ENCODE measurements at places on chromosomes 5 and 9. TPM values are rescaled to one million over a fixed set of nuclear protein-coding genes. Genes with fewer than 3 reads are reported as not detected.
A peak's percentile ranks its signal among the peaks of the same experiment; 100 is the strongest.

GRCh38 chr5:176418251-176418650 lies 1.9 kb upstream of the CLTB start:
- DNase-seq, result no peak

The KIAA1958 gene
- 3.8 TPM for polyA plus RNA-seq

DNA sequence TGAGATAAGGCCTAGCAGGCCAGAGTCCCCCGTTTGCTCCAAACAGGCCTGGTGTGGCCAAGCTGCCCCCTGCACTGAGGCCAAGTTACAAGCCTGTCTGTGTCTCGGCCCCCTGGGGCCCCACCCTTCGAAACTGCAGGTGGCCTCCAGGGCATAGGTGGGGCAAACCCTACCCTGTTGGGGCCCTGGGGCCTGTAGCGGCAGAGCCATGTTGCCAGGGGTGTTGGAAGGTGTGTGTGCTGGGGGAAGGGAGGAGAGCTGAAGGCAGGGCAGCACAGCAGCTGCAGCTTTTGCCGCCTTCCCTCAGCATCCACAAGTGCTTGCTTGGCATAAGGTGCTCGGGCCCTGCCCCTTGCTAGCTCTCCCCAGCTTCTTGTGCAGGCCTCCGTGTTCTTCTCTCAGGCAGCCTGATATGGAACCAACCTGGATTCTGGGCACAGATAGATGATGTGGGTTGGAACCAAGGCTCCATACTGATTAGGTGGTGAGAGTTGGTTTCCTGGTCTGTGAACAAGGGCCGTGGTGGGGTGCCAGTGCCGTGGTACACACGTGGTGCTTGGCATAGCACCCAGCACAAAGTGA lies 12.7 kb downstream of the IRF1 start:
- no peak for DNase-seq

The SLC1A3 gene
- polyA plus RNA-seq, result 23.2 TPM

DNA sequence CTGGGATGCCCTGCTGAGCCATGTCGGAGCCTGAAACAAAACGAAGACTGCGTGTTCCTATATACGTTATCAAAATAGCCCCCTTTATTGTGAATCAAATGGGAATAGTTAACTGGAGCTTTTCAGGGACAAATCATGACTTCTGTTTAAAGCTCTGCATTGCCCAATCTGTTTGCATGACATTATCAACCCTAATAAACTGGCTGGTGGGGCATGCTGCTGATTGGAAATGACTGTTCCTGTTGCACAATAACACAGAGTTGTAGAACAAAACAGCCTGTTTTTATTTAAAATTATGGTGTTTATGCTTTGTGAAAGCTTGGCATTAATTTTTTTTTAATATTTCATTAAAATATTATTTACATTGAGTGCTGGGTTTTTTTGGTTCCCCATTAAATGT lies 215.5 kb downstream of the TMEM167A start:
- DNase-seq, result no peak

DNA sequence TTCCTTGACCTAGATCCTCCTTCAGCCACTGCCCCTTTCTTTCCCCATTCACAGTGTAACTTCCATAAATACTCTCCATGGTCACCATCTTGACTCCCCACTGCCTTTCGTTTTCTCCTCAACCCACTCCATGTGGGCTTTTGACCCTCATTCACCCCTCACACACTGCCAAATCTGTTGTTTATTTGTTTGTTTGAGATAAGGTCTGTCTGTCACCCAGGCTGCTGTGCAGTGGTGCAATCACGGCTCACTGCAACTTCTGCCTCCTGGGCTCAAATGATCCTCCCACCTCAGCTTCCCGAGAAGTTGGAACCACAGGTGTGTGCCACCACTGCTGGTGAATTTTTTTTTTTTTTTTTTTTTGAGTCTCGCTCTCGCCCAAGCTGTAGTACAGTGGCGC lies 162.9 kb downstream of the FGF1 start:
- no peak for DNase-seq

DNA sequence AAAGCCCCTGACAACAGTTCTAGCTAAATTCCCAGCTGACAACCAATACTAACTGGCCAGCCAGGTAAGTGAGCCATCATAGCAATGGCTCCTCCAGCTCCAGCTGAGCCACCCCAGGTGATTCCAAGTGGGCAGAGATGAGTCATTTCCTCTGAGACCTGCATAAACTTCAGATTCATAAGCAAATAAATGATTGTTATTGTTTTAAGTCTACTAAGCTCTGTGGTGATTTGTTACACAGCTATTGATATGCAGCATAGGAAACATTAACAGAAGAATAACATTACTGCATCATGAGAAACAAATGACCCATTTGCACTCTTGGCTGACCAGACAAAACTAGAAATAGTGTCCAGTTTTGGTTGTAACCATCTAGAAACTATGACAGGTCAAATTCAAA lies 60.3 kb downstream of the TTC39B start:
- no peak for DNase-seq

- DNase-seq, result no peak
Measured at GRCh38 chr5:118156181-118156580, 832.2 kb downstream of the DTWD2 start.

GRCh38 chr9:131844745-131845118 lies 104.9 kb upstream of the RAPGEF1 start:
- DNase-seq, result no peak

The BHMT gene
- not detected for polyA plus RNA-seq

DNA sequence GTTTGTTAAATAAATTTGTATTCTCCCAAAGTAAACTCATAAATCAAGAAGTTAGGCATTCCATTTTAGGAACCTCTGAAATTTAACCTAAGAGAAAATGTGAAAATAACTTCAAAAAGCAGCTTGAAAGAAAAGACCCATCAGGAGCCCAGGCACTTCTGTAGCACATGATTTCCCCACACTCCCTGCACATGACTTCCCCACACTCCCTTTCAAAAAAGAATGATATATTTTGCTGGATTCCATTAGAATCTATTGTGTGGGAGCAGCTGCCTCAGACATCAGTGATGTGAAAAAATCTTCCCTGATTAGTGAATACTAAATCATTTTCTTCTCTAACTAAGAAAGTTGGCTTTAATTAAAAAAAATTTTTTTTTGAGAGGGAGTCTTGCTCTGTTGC lies 83.3 kb downstream of the GLDC start:
- DNase-seq, result no peak

The CDKN2B-AS1 gene
- 0.26 TPM for polyA plus RNA-seq

DNA sequence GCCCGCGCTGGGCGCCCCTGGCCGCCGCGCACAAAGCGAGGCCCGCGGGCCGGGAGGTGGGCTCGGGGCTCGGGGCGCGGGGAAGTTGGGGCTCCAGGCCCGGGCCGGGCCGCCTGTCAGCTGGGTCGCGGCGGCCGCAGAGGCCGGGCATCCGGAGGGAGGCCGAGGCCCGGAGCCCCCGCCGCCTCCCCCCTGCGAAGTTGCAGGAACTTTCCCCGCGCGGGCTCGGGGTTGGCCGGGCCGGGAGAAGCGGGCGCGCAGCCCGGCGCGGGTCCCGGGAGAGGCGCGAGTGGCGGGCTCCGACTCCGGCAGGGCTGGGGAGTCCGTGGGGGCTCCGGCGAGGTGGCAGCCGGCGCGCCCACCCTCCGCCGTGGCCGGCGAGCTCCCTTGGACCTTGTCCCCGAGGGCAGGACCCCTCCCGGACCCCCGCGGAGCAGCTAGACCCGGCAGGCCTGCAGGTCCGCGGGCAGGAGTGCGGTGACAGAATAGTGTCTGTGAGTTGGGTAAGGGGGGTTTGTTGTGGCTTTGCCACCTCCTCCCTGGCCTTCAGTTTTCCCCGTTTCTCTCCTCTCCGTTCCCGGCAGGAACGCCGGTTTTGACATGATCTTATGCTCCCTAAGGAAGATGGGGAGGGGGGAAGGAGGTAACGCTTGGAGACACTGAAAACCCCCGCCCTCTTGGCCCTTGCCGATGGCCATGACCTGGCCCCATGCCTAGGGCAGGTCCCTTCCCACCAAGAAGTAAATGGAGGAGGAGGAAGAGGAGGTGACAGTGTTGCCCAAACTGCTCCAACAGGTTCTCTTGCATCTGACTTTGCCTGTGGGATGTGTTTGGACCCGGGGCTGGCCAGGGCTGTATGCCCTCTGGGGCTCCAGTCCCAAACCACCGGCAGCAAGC lies 942 bp downstream of the PHF2 start:
- peak; percentile 50 for DNase-seq

DNA sequence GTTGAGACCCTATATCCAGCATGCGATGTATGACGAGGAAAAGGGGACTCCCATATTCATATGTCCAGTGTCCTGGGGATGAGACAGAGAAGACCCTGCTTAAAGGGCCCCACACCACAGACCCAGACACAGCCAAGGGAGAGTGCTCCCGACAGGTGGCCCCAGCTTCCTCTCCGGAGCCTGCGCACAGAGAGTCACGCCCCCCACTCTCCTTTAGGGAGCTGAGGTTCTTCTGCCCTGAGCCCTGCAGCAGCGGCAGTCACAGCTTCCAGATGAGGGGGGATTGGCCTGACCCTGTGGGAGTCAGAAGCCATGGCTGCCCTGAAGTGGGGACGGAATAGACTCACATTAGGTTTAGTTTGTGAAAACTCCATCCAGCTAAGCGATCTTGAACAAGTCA lies 17.1 kb downstream of the BTNL3 start:
- no peak for DNase-seq
